ENCODE measurements at places on chromosomes 2 and 18.

GRCh38 chr2:1642993-1643619 lies 101.2 kb downstream of the PXDN start:
- no peak for DNase-seq

DNA sequence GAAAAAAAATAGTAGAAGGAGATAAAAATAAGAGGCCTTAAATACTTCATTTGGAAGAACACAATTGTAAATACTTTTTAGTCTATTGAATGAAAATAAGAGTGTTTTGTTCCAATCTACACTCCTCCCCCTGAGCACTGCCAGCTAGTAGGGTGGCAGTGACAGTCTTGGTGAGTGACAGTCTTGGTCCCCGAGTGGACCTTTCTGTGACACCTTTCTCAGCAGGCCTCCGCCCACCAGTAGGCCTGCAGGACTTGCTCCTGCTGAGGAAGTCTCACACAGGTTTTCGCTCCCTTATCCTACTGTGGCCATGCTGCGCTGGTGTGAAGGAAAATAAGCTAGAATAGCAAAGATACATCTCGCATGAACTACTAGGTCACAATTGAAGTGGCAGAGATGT lies 666.8 kb downstream of the NR4A2 start:
- no peak for DNase-seq

- no peak for DNase-seq
These were observed 18.3 kb upstream of the CHCHD5 start for GRCh38 chr2:112566104-112566503.

DNA sequence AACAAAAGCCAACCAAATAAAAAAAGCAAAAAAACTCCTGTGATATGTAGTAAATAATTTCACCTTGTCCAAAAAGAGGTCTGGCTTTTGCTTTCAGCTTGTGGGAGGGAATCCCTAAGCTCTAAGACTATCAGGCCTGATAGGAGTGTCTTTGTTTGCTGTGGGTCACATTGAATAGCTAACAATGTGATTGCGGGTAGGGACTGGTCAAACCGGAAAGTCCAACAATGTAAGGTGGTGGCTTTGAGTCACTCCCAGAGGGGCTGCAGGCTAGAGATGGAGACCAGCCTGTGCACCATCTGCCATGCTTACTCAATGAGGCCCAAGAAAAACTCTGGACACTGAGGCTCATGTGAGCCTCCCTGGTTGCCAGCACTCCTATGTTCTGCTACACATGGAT lies 192.9 kb downstream of the TFCP2L1 start:
- DNase-seq: no peak

DNA sequence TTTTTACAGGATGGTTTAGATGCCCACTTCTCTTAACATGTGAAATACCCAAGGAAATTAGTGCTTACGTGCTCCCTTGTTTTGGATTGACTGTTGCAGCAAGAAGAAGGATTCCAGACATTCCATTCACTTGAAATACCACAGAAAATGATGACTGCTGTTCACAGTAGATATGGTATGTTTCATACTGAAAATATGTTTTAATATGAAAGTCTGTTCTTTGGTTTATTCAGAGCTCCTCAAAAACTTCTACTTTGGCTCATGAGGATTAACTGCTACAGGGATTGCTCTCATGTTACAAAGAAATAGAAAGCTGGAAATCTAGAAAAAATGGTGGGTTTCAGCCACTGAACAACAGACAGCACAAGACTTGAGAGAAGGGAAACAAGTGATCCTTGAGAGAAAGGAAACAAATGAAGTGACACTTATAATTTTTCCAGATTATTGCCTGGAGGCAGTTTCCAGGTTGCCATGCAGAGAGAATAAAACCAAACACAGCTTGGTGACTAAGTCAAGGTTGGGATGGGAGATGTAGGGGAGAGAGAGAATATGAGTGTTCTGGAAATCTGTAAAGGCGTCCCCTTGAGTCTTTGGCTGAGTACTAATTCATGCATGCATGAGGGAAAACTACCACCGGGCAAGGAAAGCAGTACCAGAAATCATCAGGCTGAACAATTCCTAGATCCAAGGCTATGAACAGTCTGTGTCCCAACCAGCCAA lies 348.1 kb downstream of the CLIP4 start:
- DNase-seq: no peak

GRCh38 chr2:71465356-71465755 lies 12.0 kb downstream of the DYSF start:
- DNase-seq: no peak

- no peak for DNase-seq
These were observed 362.6 kb upstream of the ID2 start for GRCh38 chr2:8319219-8319618.

- DNase-seq: peak; percentile 4
These were observed 33.7 kb downstream of the NRP2 start for GRCh38 chr2:205715831-205716525.

- no peak for DNase-seq
These were observed 378.4 kb downstream of the RPRM start for GRCh38 chr2:153100151-153100550.

DNA sequence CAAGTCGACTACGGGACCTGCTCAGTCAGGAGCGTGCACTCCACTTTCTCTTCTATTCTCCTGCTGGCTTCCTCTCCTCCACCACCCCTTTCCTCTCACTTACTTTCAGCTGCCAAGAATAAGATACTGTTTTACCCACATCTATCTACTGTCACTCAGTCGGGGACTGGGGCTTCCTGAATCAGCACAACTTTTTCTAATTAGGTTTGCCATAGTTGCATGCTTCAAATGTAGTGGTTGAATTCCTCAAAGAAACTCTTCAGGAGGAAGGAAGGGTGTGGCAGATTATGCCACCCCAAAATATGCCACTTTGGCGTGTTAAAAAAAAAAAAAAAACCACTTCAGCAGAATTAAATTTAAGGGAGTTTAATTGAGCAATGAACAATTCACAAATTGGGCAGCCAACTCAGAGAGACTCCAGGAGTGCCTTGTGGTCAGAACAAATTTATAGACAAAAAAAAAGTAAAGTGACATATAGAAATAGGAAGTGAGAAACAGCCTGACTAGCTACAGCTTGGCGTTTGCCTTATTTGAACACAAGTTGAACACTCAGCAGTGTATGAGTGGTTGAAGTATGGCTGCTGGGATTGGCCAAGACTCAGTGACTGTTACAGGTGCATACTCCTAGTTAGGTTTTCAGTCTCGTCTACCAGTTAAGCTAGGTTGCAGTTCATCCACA lies 32.5 kb upstream of the RMDN2 start:
- DNase-seq: no peak

DNA sequence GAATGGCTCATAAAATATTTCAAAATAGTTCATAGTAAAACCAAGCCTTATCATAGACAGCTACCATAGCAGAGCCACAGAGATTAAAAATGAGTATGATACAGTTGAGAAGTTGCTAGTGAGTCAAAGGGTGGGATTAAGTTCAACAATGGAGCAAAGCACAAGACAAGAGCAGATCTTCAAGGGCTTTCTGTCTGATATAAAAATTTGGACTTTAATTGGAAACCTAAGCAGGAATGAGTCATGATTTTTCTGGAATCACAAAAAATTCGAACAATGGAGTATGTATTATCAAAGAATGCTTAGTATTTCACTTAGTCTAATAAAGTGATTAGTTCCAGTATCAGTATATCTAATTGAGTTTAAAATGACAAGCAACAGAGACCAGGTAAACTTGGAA lies 487.3 kb upstream of the NETO1 start:
- no peak for DNase-seq

GRCh38 chr2:73925033-73925704 lies 1.5 kb upstream of the DGUOK start:
- no peak for DNase-seq

DNA sequence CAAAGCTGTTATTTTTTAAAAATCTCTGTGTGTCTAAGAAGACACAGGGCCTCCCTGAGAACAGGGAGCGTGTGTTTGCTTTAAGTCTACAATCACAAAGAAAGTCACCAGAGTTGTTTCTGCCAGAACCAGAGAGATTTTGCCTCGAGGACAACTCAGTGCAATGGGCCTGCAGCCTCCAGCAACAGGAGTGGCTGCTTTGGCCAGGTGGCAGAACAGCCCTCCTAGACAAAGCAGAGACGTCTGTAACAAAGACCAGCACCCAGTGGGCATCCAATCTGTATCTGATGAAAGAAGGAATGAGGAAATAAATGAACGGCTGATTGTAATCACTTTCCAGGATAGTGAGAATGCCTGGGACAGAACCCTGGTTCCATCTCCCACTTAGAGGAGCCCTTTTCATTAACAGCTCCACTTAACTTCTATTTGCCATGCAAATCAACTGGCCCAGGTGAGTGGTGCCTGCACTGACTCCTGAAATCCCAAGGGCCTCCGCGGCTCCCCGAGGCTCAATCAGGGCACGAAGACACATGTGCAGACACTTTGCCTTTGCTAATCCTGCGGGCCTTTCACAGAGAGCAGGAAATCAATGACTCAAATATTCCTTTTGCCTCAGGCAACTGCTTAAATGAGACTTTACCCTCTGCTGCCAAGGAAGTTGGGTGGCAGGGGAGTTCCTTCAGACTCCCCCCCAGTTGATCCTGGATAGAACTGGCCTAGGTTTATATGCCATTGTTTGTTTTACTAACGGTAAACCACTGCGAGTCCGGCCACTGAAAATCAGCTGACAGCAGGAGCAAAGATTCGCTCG lies 146.5 kb downstream of the CABLES1 start:
- no peak for DNase-seq

DNA sequence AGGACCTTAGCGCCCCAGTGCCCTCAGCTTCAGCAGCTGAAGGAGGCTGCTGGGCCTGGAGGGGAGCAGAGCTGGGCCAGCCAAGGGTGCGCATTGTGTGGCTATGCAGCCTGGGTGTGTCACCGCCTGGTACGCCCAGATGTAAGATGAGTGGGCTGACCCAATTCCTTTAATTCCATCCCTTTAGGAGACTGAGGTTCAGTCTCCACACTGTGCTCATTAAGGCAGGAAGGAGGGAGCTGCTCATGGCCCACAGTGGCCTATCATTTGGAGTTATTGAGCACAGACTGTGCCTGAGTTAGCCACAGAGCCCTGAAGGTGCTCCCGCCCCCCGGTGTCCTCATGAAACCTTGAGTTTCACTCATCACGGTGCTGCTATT lies 194.1 kb upstream of the GLI2 start:
- no peak for DNase-seq

DNA sequence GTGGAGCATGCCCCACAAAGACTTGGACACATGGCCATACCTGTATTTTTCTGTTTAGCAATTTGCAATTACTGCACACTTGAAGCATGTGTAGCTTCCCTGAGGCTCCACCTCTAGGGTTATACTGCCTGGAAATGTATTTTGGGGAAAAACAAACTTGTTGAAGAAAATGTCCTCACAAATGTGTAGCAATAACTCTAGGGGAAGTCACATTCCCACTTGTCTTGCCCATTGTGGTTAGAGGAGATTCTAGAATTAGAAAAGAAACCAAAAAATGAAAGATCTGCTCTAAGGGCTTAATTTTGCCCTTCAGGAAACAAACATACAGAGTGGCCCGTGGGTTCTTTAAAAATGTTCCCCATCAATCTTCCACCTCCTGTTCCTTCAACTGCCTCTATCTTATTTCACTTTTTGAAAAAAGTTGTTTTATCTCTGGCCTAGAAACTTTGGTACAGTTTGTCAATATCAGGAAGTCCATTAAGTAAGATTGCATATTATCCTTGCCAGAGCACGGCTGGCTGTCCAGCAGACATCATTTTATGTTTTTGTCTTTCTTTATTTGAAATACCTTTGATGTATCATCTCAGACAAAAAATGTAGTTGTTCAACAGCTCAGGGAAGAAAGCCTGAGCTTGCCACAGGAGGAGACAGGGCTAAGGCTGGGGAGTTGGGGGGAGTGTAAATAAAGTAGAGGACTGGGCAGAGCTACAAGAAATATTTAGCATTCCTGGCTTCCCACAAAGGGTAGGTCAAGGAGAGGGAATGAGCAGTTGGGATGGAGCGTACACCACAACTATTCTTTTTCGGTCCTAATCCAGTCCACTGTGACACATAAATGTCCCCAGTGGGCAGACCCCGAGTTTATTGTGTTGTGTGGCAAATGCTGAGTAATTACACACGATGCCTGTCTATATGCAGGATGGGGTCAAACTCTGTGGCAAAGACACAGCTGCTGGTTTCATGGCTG lies 96.8 kb upstream of the CDC42EP3 start:
- DNase-seq: no peak

GRCh38 chr2:9212010-9212635 lies 5.5 kb downstream of the ASAP2 start:
- DNase-seq: no peak

GRCh38 chr2:11022591-11023273 lies 111.0 kb downstream of the KCNF1 start:
- DNase-seq: no peak

DNA sequence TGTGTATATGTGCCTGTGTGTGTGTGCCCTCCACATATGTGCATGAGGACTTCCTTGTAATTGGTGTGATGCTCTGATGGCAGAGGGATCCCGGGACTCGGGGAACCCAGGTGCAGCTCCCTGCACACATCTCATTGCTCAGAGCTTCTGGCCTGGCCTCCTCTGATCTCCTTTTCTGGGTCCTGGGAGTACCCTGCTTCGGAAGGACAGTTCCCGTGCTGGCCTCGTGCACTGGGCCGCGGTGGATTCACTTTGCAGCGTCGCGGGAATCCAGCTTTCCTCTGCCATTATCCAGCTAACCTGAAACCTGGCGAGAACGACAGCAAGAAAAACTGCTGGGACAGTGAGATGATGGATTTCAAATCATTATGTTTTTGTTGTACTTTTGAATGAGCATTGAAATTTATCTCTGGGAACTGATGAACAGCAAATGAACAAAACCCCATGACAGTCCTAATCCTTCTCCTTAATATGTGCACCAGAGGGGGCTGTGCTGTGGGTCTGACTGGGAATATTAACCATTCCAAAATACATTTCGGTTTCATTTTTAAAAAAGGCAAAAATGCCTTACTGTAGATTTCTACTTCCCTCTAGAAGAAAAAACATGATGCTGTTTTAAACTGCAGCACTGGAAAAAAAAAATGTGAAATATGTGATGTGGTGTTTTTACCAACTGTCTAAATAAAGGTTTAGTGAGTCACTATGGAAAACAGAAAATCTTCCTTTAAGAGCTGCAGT lies 78.2 kb downstream of the PTGR3 start:
- DNase-seq: no peak

- no peak for DNase-seq
These were observed 40.6 kb upstream of the MRPL19 start for GRCh38 chr2:75605770-75606529.

DNA sequence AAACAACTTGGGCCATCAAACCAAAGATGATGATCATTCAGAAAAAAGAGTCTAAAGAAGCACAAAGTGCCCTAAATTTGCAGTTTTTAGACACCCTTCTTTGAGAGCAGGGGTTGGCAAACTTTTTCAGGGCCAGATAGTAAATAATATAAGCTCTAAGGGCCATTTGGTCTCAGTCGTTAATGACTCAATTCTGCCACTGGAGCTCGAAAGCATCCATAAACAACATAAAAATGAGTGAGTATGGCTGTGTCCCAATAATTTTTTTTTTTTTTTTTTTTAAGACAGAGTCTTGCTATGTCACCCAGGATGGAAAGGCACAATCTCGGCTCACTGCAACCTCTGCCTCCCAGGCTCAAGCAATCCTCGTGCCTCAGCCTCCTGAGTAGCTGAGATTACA lies 152.3 kb downstream of the DTNB start:
- no peak for DNase-seq

GRCh38 chr18:30970196-30970816 lies 72.2 kb downstream of the DSC3 start:
- no peak for DNase-seq

GRCh38 chr2:8243748-8244400 lies 438.0 kb upstream of the ID2 start:
- DNase-seq: no peak

- no peak for DNase-seq
These were observed at the start of gene ALKAL2 for GRCh38 chr2:287911-288757. Gene ALKAL2, minus strand, starts transcription at chr2:288091. Its CDS starts 256 bp downstream, at chr2:287835.
